ENCODE measurements at places on chromosomes 2 and 18. TPM values are rescaled to one million over a fixed set of nuclear protein-coding genes. Genes with fewer than 3 reads are reported as not detected.

- no peak for DNase-seq
These were observed 75.9 kb upstream of the CAB39 start for GRCh38 chr2:230636684-230637271.

Gene HOXD13
- not detected for total RNA-seq

DNA sequence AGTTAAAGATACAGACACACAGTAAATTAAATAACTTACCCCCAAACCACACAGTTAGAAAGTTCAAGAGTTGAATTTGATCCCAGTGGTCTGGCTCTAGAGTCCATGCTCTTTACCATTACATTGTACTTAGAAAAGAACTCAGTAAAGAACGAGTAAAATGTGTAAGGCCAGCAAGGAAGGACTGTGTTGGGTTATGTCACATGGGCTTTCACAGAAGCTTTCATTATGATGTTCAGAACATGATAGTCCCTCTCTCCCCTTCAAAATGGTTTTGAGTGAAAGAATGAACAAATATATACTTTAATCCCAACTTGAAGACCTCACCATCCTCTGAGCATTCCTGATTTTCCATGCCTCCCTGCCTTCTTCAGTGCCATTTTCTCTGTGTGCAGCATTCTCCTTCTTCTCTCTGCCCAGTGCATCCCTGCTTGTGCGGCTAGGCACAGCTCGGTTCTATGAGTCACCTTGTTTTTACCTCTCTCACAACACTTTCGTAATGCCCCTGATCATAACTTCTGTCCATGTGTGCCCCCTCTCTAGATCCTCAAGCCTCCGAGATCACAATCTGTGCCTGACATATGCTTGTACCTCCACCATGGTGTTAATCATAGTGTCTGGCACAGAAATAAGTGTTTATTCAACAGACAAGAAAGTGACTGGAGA lies 22.0 kb downstream of the RASGRP3 start:
- peak; percentile 31 for DNase-seq

DNA sequence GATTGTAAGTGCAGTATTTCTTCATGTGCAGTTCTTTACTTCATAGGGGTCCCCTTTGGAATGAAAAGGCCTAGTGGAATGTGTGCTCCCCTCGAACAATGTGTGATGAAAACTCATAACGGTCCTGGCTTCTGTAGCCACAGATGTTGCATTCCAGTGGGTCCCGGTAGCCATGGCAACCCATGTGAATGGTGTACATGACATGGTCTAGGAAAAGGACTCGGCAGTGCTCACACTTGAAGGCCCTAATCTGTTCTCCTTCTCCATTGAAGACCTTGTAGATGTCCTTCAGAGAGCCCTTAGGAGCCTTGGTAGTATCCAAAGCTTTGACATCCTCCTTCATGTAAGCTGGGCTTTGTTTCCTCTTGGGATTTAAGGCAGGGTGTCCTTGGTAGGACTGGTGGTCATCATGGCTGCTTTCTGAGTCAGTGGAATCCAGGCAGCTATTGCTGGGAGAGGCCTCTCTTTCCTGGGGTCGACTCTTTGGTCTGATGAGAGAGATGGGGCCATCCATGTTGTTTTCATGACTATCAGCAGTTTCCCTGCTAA lies 144.0 kb downstream of the IKZF2 start:
- peak; percentile 37 for DNase-seq

DNA sequence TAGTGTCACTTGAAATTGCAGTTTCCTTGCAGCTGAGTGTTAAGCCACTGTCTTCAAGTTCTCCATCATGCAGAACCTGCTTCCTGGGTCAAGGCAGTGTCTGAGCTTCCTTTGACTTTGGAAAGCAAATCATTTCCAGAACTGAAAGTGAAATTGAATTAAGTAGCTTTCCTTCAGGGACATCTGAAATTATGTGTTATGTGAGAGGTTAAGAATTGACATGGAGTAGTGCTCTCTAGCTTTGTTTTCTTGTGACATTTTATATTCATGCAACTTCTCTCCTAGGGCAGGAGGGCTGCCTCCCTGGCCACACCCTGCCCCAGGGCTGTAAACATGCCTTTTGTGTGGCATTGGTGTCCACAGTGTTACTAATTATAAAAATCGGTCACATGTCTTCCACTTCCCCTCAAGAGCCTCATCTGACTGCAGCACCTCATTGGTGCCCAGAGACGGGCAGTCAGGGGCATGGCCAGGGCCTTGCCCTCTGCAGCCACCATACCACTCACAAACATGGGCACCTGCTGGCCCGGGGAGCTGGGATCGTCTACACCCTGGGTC lies 14.4 kb downstream of the RAB12 start:
- peak; percentile 1 for DNase-seq

Gene MC4R
- total RNA-seq, result not detected

- no peak for DNase-seq
These were observed 375.5 kb upstream of the TRIB2 start for GRCh38 chr2:12341215-12341614.

- peak; percentile 58 for DNase-seq
These were observed 419.5 kb upstream of the CHST9 start for GRCh38 chr18:27604583-27604982.

- no peak for DNase-seq
These were observed 615.8 kb downstream of the XIRP2 start for GRCh38 chr2:167504061-167504460.

Gene MIB1
- 32.1 TPM for total RNA-seq

- peak; percentile 96 for DNase-seq
These were observed 54.2 kb downstream of the PDE1A start for GRCh38 chr2:182372661-182373060.

- DNase-seq, result no peak
These were observed 26.2 kb downstream of the PTPRM start for GRCh38 chr18:7593218-7593819.

GRCh38 chr18:74497324-74497676 lies 1.1 kb downstream of the CNDP2 start:
- no peak for DNase-seq

GRCh38 chr2:44167311-44167907 lies 1.3 kb upstream of the PPM1B start:
- no peak for DNase-seq

GRCh38 chr2:197904446-197904845 lies 100.1 kb downstream of the PLCL1 start:
- DNase-seq, result no peak

Gene POLR1A
- total RNA-seq, result 26.7 TPM

Gene CCDC68
- 1.1 TPM for total RNA-seq

DNA sequence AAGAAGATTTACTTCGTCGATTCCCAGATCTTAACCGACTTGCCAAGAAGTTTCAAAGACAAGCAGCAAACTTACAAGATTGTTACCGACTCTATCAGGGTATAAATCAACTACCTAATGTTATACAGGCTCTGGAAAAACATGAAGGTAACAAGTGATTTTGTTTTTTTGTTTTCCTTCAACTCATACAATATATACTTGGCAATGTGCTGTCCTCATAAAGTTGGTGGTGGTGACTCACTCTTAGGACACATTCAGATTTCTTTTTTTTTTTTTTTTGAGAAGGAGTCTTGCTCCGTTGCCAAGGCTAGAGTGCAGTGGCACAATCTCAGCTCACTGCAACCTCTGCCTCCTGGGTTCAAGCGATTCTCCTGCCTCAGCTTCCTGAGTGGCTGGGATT lies 26.8 kb downstream of the MSH2 start:
- DNase-seq, result peak; percentile 39

DNA sequence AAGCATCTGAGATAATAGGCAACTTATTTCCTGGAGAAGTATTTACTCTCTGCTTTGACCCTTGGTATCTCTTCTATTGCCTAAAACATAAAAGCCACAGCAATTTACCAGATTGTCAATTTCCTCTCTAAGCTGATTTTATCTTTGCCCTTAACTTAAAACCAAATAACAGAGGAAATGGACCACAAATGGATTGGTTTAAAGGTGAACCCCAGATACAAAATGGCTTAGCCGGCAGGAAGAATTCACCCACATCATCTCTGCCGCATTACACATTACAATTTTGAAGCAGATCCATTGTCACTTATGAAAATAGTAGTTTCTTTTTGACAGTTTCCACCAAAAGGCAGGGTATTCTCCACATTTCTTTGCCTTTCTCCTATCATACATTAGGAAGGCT lies 585.8 kb upstream of the CHAC2 start:
- DNase-seq, result no peak

Gene TMSB10
- total RNA-seq, result 12,675 TPM

Gene PLB1
- total RNA-seq, result 1.5 TPM

GRCh38 chr18:55250768-55251173 lies 291.5 kb upstream of the CCDC68 start:
- DNase-seq, result no peak

DNA sequence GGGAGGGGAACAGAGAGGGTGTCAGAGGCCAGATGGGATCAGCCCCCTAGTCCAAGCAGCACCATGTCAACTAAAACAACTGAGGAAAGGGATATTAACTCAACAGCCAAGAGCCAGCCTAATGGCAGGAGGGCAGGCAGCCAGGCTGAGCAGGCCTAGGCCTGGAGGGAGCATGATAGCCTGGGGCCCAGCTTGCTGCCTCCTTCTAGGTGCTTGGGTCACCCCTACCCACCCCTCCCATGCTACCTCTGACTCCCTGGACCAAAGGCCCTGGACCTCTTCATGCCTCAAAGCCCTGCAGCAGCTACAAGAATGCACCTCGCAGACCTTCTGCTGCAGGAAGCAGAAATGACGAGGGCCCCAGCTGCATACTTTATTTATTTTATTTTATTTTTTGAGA lies 22.1 kb upstream of the TNS1 start:
- no peak for DNase-seq

Gene UPP2
- not detected for total RNA-seq

DNA sequence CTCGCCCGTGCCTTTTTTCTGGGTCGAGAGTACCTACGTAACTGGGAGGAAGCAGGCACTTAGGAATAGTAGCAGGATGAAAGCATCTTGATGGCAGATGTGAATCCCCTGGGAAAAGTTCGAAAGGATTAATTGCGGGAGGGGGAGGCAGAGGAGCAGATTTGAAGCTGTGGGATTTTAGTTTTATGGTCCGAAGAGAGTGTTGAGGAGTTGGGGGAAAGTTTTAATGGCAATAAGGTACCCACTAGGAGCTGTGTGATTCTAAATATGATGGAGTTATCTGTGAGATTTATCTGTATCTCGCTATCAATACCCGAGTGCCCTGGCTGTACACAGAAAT lies 1.1 kb downstream of the AGFG1 start:
- DNase-seq, result no peak

Gene STON1
- 5.0 TPM for total RNA-seq

DNA sequence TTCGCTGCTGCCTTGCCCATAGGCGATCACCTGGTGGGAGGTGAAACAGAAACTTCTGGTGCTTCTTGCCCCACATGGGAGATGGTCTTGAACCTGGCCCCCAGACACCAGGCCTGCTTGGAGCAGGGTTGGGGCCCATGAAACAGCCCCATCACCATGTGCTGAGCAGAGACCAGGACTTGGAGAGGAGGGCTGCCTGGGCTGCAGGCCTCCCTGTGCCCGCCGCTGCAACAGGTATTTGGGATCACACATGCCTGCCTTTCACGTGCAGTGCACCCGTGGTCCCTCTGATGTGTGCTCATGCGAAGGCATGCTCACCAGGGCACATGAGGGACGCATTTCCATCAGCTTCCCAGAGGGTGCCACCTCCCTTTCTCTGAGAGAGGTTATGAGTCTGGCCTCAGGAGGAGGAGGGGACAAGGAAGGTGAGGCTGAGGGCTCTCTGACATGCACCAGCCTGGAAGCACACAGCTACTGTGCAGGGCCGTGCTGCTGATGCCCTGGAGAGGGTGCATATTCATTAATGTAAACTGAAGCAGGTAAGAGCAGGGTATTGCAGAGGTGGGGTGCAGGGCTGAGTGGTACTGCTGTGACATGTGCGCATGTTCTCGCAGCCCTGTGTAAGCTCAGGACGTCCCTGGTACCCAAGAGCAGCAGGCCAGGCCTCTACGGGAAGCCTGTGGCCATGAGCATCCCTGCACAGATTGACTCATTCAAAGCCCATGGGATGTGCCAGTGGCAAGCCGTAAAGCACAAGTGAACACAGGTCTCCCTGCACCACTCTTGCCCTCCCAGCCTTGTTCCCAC lies 4.2 kb upstream of the OXER1 start:
- DNase-seq, result no peak

Data from LHCN-M2 (cell line).